ENCODE measurements at places on chromosomes 13 and 19.
A peak's percentile ranks its signal among the peaks of the same experiment; 100 is the strongest.

DNA sequence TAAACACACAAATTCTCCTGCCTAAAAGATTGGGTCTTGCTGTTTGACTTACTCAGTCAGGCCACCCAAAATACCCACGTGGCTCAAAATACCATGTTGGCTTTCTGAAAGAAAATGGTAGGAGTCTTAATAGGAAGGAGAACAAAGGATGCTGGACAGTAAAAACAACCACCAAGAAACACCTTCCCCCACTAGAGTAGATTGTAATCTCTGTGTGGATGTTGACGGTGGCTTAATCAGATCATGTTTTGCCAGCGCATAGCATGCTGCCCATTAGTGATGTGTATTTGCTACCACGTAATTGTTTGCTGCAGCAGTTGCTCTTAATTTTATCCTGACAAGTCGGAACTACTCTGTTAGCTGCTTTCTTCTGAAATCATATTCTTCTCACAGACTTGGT, 1229.3 kb upstream of the SLC10A2 start:
- no peak for DNase-seq

DNA sequence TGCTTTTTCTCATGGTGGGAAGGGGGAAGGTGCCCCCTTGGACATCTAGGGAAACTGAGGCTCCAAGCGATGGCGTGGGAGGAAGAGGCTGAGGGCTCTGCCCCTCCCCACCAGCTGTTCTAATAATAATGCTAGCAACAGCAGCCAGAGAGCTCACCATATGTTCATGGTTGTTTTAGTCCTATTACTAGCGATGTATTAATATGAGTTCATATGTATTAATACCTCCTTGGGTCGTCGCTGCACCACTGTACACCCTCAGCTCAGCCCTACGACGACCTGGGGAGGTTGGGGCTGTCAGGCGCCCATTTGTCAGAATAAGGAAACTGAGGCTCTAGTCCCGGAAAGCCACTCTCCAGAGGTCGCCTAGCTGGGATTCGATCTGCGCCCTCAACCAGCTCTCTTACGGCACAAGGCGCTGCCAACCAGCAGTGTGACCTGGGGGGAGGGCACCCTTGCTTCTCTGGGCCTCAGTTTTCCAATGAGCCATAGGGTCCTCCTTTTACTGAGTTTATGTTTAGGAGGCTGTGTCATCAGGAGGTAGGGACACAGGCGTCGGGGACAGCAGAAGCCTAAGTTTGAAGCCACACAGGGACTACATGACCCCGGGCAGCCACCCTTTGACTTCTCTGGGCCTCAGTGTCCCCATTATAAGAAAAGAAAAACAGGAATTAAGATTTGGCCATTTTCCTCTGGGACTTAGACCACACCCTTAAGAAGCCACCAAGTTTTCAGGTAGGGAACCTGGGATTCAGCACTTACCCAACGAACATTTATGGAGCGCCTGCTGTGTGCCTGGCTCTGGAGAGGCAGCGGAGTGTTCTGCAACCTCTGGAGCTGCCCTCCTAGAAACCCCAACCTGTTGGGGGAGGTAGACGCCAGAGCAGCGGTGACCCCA, 664 bp downstream of the MAST3 start:
- no peak for DNase-seq

DNA sequence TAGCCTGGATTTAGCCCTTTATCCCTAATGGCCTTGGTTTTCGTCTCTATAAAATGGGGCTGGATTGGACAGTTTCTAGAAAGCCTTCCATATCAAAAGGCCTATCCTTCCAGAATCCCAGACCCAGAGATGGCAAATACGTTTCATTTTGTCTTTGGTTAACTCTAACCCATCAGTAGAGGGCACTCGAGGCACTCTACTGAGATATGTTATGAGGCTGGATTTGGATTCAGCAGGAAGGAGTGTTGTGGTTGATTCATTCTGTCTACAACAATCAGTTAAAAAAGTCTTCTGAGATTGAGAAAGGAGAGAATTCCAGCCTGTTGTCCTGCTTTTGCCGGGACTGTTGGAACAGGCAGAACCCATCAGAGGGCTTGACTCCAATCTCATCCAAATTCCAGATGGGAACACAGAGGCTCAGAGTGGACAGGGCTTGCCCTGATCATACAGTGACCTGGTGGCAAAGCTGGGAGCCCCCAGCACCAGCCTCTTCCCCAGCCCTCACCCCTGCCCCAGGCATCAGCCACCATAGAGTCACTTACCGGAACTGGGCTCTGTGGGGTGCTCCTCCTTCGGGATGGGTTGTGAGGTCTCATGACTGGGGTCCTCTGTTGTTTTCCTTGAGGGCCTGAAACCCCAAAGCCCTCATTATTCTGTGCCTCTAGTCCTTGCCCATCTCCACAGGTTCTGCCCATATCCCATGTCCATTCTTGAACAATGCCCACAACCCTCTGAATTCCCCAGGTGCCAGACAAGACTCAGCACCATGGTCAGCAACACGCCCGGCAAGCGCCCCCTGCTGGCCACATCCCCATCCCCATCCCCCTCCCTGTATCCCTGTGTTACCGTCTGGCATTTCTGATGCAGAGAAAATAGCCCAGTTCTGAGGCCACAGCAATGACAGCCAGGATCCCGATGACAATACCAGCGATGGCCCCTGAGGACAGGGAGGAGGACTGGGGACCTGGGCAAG, 12.3 kb upstream of the ZNF180 start:
- peak; percentile 14 for DNase-seq

DNA sequence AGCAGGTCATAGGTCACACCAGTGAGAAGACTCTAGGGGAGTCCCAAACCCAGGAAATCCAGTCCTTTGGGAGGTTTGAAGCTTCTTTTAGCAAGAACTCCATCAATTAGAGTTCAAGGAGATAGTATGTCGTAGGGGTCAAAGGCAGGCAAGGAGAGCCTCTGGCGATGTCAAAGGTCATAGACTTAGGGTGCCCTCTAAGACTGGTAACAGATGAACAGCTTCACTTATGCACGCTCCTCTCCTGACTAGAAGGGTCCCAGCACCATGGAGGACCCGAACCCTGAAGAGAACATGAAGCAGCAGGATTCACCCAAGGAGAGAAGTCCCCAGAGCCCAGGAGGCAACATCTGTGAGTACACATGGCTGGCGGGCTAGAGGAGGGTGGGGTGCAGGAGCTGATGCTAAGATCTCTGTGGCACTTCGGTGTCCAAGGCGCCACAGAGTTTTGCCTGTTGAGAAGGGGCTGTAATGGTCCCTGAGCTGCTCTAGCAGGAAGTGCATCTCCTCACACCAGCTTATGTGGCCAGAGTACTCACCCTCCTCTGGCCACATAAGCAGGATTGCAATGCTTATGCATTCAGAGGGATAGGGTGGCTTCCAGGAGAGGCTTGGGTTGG, 557 bp downstream of the ZNF576 start:
- no peak for DNase-seq

- peak; percentile 99 for DNase-seq
Measured at GRCh38 chr19:38374332-38375097, at the start of gene PSMD8. Gene PSMD8 (plus strand): TSS chr19:38374571. CDS start chr19:38374602, 31 bp downstream.

DNA sequence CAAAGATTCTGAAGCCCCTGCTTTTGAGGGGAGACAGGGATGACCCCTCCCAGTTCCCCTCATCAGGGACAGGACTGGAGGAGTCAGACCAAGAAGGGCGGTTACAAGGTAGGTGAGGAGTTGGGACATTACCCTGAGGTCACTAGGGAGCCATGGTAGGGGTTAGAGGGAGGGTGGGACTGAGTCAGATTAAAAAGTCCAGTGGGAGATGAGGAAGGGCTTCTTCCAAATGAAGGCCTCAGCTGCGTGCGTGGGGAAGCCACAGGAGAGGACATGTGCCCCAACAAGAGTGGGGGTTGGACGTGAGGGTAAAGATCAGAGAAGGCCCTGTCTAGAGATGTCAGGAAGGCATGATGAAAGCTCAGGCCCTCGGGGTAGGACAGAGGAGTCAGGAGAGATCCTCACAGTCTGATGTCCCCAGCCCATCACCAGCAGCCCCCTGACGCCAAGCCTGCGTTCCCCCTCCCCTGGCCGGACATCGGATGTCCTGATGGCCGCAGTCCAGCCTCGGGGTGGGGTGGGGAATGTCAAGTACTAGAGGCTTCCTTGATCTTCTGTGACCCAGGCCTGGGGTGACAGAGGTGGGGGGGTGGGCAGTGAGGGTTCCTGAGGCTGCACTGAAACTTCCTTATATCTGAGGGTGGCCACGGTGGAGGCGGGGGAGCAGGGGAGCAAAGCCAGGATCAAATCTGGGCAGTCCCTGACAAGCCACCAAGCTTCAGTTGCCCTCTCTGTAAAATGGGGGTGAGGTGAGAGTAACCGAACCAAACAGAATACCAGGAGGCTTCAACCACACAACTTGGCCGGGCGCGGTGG, 6.5 kb upstream of the MFSD12 start:
- no peak for DNase-seq

- DNase-seq: no peak
Measured at GRCh38 chr13:69461397-69461796, 646.2 kb upstream of the ATXN8OS start.

DNA sequence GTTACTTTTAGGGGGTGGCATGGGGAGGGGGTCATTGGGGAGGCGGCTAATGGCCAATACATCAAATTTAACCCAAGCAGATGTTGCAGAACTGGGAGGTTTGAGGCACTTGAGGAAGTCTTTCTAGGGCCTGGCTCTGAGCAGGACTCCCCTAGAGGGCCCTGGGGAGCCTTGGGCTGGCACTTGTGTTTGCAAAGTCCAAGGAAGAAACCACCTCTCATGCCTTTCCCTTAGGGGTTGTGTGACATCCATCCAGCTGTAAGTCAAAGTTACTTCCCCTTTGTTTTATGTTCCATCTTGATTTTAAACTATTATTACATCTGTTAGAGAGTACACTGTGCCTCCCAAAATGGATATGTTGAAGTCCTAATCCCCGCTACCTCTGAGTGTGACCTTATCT, 159.9 kb downstream of the KATNAL1 start:
- DNase-seq: no peak
